ENCODE measurements at places on chromosomes 5 and 9.
A peak's percentile ranks its signal among the peaks of the same experiment; 100 is the strongest.

DNA sequence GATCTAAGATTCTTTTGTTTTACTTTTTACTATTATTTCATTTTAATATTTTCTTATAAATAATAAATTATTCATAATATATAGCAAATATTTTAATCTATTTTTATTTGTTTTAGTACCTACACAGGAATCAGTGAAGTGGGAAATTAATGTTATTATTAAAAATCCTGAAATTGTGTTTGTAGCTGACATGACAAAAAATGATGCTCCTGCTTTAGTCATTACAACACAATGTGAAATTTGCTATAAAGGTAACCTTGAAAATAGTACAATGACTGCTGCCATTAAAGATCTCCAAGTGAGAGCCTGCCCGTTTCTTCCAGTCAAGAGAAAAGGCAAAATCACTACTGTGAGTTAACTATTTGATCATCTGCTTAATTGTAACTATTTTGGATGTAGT, 138.7 kb downstream of the VPS13A start:
- DNase-seq, result no peak

DNA sequence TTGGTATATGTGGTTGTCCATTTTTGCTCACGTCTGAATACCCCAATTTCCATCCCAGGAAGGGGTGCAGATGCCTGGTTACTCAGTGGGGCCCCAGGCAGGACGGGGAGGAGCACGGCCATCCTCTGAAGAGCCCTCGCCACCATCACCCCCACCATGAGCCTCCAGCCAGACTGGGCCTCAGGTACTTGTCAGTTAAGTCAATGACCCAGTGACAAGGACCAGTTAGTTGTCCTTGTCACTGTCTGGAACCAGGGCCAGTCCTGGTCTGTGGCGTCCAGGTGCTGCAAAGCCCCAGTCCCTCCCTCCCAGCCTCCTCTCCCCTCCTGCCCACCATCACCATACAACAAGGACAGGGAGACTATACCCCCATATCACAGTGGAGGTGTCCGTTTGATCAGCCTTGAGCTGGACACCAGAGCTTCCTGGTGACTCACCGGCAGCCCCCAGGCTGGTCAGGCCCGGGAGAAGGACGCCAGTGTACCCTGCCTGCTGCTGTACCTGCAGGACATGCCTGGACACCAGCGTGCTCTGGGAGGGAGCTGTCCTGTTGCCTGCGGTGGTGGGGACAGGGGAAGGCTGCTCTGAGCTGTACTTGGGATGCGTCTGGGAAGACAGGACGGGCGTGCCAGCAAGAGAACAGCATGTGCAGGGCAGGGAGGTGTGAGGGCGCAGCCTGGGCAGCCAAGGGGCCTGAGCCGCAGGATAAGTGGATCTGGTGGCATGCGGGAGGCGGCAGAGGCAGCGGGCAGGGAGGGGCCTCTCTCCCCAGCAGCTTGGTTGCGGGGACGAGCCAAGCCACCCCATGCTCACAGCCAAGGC, 32.6 kb upstream of the TTLL11 start:
- DNase-seq, result no peak

GRCh38 chr9:110006657-110007056, 201.3 kb downstream of the C9orf152 start:
- no peak for DNase-seq

DNA sequence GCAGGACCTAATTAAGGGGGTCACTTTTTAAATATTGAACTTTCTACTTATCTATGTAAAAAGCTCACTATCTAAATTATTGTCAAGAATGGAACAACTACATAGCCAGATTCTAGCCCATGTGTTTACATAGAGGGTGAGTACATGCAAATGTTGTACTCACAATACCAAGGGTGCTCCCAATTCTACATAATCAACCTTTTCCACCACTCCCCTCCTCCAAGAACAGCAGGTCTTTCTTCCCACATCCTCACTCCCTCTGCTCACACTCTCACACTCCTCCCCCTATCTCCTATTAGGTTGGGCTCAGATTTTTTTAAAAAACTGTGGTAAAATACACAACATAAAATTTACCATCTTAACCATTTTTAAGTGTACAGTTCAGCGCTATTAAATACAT, 325.4 kb downstream of the ARL15 start:
- no peak for DNase-seq

GRCh38 chr9:134205672-134206310, 41.4 kb upstream of the RNU6ATAC start:
- DNase-seq, result no peak

- DNase-seq, result peak; percentile 59
Observed at GRCh38 chr9:111621895-111622480, 9.1 kb upstream of the DNAJC25 start.

DNA sequence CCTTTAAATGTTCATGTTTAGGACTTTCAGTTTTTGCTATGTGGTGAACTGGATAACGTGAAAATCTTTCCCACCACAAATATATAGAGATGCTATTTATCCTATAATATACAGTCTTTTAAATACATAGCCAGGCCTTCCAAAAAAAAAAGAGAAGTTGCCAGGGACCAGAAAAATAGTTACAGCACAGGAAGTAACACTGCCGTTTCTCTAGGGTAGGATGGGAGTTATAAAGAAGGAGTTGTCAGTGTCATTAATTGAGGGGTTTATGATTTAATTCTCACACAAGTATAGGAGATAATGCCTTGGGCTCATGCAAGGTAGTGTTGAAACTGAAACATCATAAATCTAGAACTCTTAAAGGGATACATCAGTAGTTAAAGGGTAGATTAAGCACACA, 83.9 kb downstream of the LRRC70 start:
- DNase-seq, result no peak

DNA sequence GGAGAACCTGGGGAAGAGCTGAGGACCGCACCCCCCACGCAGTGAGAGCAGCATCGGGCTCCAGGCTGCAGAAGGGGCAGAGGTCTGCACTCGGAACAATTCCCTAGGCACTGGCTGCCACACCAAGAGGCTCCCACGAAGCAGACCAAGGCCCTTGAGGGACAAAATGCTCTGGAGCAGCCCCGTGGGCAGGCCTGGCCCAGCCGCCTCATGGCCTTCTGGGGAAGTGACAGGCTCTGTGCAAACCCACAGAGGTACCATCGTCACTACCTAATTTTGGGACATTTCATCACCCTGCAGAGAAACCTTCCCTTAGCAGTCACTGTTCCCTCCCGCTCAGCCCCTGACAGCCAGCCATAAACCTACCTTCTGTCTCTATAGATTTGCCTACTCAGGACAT, 15.9 kb downstream of the FBXW5 start:
- no peak for DNase-seq

DNA sequence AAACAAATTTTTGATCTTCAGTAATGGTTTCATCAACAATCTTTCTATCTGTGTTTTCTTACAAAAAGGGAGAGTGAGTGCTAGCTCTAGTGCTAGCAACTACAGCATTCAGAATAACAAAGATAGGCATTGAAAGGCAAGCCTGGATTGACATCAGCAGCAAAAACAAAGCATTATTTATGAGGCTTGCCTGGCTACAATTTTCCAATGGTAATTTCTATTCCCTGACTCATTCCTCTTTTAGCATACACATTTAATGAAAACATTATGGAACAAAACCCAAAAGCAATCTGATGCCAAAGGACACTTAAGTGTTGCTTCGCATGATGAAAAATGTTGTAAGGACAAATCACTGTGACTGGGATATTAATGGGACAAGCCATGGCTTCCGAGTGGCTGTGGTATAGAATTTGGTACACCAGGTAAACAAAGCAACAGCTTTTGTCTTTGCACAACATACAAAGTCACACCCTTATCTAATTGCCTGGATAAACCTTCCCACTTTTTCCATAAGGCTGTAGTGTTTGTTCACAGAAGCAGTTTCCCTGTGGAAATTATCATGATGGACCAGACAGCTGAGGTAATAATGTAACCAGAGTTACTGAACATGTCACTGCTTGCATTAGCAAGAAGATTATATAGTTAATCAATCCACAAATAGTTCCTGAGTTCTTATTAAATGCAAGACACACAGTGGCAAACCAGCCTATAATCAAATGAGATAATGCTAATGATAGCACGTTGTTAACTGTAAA, 179.8 kb upstream of the EDIL3 start:
- no peak for DNase-seq

GRCh38 chr9:124783830-124784229, 6.9 kb downstream of the OLFML2A start:
- no peak for DNase-seq

- peak; percentile 15 for DNase-seq
Observed at GRCh38 chr5:178121391-178122276, 8.3 kb downstream of the N4BP3 start.

GRCh38 chr9:27117489-27118135, 8.6 kb downstream of the TEK start:
- no peak for DNase-seq

GRCh38 chr5:57696389-57696769, 213.8 kb upstream of the ACTBL2 start:
- DNase-seq, result no peak

- DNase-seq, result no peak
Observed at GRCh38 chr5:102811972-102812371, 56.9 kb downstream of the PAM start.

Data from GM13976 (cell line).